NCI-H2171 (cell line): ENCODE measurements at places on chromosomes 4 and X.

DNA sequence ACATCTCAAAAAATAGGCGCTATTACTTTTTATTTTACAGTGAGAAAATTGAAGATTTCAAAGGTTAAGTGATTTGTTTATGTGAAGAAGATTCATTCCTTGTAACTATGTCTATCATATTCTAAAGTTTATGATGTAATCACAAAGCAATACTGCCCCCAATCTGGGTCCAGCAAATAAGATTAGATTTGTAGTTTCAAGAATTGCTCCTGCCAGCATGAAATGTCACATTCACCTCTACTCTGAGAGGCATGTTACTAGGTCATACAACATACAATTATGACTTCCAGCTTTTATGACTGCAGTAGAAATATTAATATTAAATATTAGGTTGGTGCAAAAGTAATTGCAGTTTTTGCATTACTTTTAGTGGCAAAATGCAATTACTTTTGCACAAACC, 976.2 kb downstream of the FSTL5 start:
- DNase-seq = no peak

- DNase-seq = no peak
Observed at GRCh38 chr4:130424211-130424610, 1328.3 kb downstream of the C4orf33 start.

DNA sequence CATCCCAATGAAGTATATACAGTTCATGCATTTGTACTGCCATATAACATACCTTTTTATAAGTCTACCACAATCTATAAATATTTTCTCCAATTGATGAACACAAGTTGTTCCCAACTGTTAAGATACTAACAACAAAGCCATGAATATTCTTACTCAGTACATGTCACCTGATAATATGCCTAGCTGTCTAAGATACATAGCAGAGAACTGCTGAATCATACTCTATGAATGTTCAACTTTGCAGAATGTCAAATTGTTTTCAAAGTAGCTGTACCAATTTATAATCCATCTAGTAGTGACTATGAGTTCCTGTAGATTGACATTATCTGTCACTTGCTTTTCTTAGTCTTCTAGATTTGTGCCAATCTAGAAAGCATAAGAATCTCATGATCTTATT, 84.9 kb downstream of the RAB28 start:
- no peak for DNase-seq

- no peak for DNase-seq
Observed at GRCh38 chr4:99013884-99014523, 18.5 kb downstream of the METAP1 start.

- no peak for DNase-seq
Observed at GRCh38 chr4:77028246-77028645, 47.5 kb downstream of the CCNI start.

GRCh38 chrX:65723706-65724105, 56.3 kb downstream of the MSN start:
- DNase-seq = no peak

GRCh38 chr4:147198411-147199051, 252.9 kb upstream of the TTC29 start:
- no peak for DNase-seq

DNA sequence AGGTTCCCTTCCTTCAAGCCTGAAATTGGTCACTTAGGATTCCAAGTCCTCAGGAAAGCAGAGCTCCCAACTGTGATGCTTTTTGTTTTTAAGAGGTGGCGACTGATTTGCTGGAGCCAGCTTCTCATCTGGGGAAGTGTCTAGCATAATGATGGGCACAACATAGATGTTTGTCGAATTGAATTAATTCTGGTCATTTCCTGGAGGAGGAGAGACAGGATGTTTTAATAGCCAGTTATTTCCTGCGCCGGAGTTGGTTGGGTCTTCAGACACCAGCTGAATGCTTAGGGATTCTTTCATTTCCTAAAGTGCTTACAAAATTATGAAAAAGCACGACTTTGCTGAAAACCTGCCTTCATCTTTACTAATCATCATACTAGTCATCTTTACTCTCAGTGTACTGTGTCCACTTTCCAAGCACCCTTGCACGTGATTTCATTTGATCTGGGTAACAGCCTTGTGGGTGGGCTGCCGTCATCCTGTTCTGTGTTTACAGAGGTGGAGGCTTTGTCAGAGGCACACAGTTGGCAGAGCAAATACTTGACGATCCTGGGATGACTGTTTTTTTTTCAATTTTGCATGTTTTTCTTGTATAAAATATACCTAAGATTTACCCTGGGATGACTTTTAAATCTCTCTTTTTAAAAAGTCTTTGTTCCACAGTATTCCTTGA, 49.5 kb downstream of the RGS12 start:
- no peak for DNase-seq

DNA sequence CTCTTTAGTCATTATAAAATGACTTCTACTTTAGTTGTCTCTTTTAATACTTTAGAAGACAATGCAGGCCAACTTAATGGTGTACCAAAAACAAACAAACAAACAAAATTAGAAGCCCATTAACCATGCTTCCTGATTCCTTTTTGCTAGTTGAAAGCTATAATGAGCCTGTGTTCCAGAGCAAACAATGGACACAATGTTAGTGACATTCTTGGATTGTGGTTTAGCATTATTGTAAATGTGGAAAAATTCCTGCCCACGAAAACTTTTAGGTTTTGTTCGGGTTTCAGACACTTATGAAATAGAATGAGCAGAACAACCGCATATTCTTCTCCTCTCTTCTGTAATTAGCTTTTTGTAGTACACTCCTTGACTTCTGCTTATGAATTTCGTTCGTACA, 1682.7 kb upstream of the PCDH7 start:
- DNase-seq = no peak

- DNase-seq = no peak
Observed at GRCh38 chrX:34863906-34864305, 78.7 kb upstream of the FAM47B start.

DNA sequence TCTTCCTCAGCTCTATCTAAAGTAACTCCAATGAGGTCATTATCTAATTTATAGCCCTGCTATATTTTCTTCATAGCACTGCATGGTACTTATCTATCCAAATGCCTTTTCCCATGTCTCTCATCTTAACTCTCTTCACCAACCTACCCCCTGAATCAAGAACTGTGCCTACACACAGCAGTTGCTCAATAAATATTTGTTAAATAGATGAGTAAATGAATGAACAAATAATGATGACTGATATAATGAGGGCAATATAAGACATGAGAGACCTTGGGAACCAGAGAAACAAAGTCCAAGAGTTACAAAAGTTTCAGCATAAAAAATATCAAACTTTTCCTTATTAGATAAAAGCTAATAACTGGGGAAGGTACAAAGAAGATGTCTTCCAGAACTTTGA, 19.6 kb downstream of the CAMK2D start:
- no peak for DNase-seq

DNA sequence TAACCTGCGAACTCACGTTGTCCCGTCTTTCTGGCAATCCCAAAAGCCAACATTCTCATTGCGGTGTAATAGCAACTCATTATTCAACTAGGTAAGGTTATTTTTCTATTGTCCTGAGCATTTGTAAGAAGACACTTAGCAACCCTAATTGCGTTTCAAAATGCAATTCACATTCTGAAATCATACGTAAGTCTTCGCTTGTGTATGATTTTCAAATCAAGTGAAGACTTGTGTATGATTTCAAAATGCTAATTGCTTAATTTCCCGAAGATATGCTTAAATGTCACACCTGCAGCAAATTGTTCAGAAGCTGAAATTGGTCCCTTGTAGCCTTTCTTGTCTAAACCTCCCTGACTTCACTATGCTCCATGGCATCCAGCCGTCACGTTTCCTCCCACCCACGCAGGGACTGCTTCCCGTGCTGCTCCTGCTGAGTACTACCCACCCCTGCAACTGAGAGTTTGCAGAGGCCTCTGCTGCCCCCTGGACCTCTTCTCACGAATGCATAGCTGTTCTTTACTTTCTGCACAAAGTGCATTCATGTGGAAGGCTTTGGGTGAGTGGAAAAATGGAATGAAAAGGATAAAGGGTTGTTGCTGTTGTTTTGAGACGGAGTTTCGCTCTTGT, 40.8 kb upstream of the CLDN24 start:
- DNase-seq = no peak

- no peak for DNase-seq
Observed at GRCh38 chr4:55444827-55445226, 49.1 kb downstream of the TMEM165 start.

GRCh38 chrX:75301060-75301459, 27.2 kb downstream of the UPRT start:
- no peak for DNase-seq

- no peak for DNase-seq
Observed at GRCh38 chr4:111210595-111210994, 587.7 kb upstream of the PITX2 start.

- no peak for DNase-seq
Observed at GRCh38 chrX:153688911-153689590, 1.3 kb downstream of the SLC6A8 start.

DNA sequence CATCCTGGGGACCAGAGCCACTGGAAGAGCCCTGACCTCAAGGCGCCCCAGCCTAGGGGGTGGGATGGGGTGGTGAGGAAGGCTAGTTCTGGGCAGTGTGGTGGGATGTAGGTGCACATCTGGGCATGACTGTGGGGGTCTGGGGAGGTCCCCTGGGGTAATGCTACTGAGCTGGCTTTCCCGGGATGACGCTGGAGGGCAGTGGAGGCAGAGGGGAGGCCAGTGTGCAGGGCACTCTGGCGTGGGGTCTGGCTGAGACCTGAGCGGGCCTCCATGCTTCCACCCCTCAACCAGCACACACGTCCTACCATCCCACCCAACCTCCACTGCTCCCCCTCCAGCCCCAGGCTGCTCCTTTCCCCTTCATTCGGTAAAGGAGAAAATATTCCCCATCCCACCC, 4.8 kb upstream of the SH3BP2 start:
- DNase-seq = no peak

GRCh38 chr4:16596267-16596666, 302.2 kb downstream of the LDB2 start:
- DNase-seq = no peak

DNA sequence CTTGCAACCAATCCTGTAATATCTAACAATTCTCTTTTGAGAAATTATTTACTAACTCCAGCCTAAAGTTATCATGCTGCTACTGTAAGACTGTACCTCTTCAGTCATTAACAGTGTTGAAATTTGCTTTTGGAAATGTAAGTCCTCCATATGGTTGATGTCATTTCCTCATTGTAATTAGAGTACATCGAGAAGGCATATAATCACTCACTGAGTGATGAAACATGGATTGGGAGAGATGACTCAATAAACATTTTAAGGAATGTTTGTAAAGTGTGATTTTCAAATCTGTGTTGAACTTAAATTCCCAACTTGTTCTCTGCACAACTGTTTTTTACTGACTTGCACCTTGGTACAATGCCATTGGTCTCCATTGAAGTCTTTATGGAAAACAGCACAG, 61.2 kb downstream of the HMGB2 start:
- no peak for DNase-seq

DNA sequence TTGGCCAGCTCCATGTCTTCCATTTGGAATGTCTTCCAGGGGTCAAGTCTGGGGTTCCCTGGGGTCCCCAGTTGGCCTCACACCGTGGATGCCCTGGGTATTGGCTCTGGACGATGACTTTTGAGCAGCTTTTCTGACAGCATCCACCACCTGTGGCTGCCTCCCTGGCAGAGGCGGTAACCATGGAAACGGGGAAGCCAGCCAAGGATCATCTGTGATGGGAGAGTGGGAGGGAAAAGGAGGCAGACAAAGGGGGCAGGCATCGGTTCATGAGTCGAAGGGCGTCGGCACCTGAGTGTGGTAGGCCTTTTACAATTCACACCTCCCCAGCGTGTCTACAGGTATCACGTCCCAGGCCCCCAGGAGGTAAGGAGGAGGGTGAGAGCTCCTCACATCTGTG, 152.2 kb downstream of the ASMT start:
- peak; percentile 76 for DNase-seq

GRCh38 chr4:41057467-41057866, 156.9 kb downstream of the APBB2 start:
- no peak for DNase-seq

GRCh38 chrX:72123471-72124185, 8.1 kb downstream of the RTL5 start:
- no peak for DNase-seq

DNA sequence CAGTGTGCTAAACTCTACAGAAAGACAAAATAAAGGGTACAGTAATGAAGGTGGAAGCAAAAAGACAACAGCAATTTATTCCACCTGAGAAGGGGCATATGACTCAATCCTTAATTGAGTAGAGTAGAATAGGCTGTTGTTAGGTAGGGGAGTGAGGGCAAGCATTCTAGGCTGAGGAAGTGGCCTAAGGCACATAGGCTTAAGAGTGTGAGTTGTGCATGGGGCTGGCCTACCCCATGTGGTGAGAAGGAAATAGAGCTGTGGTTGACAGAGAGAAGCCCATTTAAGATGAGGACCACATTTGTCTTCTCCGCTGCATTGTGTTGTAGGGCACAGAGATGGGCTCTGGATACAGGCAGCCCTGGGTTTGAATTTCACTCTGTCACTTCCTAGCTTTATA, 3.4 kb upstream of the ZCCHC18 start:
- no peak for DNase-seq

DNA sequence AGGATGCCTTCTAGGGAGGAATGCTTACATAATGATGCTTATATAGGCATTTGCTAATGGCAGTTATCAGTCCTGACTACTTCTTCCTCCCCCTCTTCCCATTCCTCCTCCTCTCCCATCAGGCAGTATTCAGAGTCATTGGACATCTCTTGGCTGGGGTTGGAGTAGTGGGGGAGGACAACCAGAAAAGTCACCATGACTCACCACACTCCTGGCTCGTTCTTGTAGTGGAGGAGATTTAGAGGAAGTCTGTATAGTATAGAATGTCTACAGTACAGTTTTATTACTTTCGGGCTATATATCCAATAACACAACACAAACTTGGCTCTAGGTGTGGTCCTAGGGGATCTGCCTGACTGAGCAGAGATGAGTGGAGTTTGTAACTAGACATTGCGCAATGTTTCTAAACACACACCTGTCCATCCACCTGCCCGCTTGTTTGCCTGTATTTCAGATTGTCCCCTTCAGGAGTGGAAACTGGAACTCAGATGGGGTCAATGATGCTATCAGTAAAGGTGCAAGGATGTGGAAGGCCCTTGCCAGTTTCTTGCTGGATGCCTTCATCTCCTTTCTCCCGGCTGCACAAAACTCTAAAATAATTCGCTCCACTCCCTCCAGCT, 27.9 kb upstream of the KIAA1210 start:
- DNase-seq = no peak

DNA sequence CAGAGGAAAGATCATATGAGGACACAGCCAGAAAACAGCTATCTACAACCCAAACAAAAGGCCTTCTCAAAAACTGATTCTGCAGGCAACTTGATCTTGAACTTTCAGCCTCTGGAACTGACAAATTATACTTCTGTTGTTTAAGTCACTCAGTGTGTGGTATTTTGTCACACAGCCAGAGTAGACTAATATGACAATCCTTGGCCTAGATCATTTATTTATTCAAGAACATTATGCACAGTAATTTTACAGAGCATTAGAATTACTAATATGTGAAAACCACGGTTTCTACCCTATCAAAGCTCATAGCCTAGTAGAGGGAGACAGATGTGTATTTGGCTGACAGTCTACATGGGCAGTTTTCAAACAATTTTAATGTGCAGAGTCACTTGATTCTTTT, 167.8 kb upstream of the PCDH18 start:
- no peak for DNase-seq

- DNase-seq = no peak
Observed at GRCh38 chr4:150123087-150123486, 44.8 kb downstream of the DCLK2 start.
